C1 segment of cervical spinal cord (tissue), 14 donors: ENCODE measurements at places on chromosomes 12 and 14.

GRCh38 chr14:24634158-24634557 is at the start of gene GZMB:
Gene GZMB (minus strand): TSS chr14:24634190. CDS start chr14:24634160, 30 bp downstream.
- no peak for DNase-seq

DNA sequence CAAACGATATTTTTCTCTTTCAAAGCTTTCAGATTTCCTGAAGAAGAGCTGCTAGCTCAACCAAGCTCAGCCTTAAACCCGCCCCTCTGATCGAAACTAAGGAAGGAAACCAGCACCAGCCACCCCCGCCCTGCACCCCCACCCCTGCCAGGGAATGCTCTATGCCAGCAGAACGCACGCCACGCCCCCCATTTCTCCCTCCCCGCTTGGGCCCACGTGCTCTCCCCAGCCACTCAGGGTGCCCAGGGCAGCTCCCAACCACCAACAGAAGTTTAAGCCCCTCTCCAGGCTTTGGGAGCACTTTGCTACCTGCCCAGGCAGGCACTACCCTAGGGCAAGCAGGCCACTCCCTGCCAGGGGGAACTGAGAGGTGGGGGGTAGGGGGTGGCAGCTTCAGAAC is 18.8 kb upstream of the KRT78 start:
- DNase-seq: no peak

DNA sequence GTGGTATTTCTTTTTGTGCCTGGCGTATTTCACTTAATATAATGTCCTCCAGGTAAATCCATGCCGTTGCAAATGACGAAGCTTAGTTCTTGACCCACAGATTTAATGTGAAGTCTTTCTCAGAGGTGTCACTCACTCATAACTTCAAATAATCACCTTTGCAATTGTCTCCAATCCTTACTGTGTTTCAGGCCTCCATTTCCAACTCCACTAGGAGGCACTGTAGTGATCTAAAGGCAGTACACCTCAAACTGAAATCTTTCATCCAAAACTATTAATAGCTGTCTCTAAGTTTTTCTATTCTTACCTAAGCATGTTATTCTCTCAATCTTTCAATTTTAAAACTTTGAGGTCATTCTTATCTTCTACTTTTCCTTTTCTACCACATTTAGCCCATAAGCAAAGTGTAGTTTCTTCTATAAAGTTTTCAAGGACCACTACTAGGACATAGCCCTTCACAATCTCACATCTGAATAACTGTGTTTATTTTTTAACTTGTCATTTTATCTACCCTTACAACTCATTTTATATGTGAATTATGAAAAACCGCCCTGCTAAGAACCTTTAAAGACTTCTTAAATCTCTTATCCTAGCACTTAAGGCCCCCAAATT is 25.5 kb upstream of the FBXO34 start:
- no peak for DNase-seq

- DNase-seq: no peak
These were observed 7.7 kb downstream of the GATC start for GRCh38 chr12:120453977-120454376.

DNA sequence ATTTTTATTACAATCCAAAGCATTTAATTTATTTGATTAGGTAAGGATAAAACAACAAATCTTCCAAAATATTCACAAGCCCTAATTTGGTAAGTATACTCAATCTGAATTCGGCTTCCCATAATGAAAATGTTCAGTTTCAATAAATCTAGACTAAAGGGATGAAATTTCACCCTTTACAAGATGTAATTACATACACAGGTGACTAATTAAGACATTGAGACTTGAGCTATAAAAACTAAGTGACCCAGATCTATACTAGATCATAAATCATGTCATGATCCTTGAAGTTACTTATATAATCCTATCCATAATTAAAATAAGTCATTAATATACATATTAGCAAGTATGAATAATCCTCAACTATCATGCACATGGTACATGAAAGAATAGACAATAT is 36.6 kb downstream of the LRP6 start:
- DNase-seq: no peak

GRCh38 chr12:65590318-65590717 is 234.0 kb upstream of the HMGA2 start:
- no peak for DNase-seq

DNA sequence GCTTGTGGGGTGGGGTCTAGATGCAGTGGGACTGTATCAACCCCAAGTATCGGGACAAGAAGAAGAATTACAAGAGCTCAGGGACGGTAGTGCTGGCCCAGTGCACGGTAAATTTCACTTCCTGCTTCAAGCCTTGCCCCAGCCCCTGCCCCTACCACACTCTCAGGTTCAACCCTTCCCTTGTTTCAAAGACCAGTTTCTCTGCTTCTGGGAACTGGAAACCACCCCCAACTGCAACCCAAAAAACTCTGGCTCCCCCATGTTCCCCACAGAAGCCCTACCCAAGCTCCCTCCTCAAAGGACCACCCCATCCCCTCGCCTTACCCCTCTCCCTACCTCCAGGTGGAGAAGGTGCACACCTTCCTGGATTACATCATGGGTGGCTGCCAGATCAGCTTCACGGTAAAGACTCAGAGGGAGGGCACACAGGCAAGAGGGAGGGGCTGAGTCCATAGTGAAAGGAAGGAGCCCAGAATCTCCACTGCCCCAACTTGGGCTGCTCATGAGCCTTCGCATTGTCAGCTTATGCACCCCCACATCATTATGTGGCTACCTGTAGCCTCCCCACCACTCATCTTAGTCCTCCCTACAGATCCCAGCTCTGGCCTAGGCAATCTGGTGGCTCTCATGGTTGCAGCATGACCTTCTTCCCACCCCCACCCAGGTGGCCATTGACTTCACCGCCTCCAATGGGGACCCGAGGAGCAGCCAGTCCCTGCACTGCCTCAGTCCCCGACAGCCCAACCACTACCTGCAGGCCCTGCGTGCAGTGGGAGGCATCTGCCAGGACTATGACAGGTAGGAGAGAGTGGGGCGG is 4.3 kb downstream of the CPNE6 start:
- DNase-seq: no peak

DNA sequence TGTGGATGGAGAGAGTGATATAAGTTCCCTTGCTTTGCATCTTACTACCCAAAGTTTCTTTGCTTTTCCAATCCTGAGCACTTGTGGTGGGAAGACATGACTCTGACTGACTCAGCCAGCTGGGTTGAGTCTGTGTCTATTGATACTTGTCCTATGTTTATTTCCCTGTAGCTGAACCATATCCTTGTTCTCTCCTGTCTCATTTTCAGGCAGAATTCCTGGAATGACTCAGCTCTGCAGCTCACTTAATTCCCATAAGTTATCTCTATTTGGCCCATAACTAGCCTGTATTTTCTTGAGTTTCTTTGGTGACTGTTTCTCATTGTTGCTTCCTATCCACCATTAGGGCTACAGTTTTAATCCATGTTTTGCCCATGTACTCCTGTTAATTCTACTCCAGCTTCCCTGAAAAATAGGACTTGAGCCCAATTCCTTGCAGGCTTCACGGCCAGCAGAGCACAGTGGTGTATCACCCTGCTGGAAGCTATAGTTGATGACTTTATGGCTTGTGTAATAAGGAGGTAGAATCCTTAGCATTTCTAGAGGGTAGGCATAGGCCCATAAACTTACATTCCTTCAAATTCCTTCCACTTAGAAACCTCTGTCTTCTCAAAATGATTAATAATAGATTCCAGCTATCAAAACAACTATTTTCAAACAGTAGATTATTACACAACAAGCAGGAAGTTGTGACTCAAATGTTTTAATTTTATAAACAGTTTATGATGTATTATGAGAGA is 183.1 kb downstream of the TMTC3 start:
- no peak for DNase-seq

DNA sequence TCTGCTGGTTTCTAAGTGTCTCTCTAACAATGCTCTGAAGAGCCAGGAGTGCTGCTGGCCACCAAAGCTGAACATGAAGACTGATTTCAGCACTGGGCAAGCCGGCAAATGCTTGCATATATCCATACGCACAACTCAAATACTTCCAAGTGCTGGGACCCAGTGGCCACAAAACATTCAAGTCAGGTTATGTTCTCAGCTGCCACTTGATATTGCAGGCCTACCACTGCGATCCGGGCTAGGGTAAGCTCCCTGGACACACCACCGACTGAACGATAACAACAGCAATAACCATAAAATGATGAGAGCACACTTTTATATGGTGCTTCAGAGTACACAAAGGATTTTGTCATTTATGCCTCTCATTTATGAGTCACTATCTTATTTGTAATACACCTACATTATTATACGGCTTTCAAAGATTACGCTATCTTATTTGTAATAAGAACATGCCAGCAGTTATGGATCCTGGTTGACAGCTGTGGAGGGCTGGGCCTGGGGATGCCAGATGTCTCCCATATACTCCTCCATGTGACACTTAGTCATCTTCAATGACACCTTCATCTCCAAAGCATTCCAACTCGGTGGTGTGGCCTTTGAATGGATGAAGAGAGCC is 35.5 kb downstream of the CRACR2A start:
- DNase-seq: no peak

DNA sequence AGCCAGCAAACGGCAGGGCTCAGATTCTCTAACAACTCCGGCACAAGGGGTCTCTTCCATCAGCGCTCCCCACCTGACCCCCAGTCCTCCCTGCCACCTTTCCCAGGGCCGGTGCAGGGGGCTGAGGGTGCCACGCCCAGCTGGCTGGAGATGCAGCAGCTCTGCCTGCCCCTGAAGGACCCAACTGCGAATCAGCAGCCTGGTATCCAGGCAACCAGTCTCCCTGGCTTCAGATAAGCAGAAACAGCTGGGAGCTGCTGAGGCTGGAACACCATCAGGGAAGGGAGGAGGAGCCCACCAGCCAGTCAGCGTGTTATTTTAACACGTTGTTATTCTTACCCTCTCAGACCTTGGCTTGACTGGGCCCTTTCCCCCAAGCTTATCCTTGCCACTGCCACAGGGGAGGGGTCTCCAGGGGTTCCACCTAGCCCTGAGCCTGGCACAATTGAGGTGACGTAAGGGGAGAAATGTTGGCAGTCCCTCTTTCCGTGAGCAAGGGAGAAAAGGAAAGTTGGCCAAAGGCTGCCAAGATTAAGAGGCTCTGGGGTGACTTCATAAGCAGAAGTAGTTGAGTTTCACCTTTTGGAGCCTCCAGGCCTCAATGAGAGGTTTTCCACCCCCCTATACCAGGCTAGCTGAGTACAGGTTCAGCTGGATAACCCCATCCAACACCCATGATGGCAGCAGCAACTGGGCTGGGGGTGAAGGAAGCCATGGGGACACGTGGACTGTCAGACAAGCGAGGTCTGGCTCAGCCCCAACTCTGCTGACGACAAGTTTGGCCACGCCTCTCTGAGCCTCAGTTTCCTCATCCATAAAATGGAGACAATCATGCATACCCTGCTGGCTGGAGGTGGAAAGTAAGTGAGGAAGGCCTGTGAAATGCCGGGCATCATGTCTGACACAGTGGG is 91.1 kb downstream of the IRF2BPL start:
- no peak for DNase-seq

GRCh38 chr12:14366209-14367039 is 942 bp downstream of the ATF7IP start:
- no peak for DNase-seq

DNA sequence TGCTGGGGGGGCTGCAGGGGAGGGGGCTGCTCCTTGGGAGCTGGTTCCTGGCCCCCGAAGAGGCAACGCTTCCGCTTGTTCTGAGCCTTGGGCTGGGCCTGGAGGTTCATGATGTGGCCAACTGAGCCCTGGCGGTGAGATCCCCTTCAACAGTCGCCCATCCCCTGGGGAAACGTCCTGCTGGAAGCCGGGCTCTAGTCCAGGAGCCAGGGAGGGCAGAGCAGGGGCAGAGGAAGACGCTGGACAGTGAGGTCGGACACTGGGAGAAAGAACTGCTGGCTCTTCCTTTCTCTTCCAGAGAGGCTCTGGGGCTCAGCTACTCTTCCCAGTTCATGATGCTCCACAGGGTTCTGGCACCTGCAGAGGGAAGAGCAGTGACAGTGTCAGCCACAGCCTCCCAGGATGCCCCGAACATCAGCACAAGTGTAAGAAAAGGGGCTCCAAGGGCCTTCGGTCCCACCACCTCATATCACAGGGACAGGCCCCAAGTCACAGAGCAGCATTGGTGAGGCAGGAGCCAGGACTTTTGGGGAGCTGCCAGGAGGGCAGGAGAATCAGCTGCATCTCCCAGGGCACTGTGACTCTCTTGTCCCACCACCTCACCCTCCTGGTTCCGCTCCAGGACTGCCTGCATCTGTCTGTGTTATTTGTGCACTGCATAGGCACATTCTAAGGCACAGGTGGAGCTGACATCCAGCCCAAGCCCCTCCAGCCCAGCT is 25.9 kb upstream of the PNMA1 start:
- DNase-seq: no peak

DNA sequence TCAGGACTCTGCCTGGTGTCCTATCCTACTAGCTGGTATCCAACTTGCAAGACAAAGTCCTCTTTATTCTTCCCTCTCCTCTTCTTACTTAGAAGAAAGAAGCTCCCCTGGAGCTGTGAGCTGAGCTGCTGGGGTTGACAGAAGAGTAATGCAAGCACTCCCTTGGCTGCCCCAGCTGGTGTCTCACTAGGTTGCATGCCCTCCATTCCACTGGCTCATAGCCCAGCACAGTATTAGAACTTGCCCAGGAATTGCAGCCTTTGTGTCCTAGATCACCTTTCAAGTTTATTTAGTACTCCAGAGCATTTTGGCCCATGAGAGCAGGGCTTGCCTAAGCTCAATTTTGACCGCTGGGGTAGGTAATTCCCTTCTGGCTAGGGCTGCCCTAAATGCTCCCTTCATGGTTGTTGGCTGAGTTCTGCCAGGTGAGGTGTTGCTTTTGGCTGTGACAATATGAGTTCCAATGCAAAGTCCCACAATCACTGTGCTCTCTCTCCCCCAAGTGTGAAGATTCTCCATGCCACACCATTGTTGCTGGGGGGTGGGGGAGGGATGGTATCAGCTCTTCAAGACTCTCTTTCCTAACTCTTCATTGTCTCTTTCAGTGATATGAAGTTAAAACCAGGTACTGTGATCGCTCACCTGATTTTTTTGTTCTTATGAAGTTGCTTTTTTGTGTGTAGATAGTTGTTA is 317.4 kb upstream of the DDHD1 start:
- no peak for DNase-seq

DNA sequence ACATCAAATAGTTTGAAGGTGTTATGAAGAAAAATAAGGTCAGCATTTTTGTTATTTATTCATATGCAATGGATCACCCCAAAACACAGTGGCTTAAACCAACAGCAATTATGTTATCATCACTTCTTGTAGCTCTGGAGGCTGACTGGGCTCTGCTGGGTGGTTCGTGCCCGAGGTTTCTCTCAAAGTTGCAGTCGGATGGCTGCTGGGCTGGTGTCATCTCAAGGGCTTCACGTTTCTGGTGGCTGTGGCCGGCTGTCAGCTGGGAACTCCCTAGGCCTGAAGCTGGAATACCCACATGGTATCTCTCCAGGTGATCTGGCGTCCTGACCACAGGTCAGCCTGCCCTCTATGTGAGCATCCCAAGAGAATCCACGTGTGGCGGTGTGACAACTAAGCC is 12.0 kb downstream of the DIO3 start:
- no peak for DNase-seq

- peak; percentile 66 for DNase-seq
These were observed at the start of gene CACNA1C for GRCh38 chr12:2052826-2053678. Gene CACNA1C (plus strand): TSS chr12:2052987. CDS start chr12:2053563, 576 bp downstream.
